Fibroblast of upper back skin (primary cell): ENCODE measurements at places on chromosomes 12 and 14.

- no peak for DNase-seq
These were observed 6.2 kb upstream of the BIN2 start for GRCh38 chr12:51330186-51330585.

DNA sequence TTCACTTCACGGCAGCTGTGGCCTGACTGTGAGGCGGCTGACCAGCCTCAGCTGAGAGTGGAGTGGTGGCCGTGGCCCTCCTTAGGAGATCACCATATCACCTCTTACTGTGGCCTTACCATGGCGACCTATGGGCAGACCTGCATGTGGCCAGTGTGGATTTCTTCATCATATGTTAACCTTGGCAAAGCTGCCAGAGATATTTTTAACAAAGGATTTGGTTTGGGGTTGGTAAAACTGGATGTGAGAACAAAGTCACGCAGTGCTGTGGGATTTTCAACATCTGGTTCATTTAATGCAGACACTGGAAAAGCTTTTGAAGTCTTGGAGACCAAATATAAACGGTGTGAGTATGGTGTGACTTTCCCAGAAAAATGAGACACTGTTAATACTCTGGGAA lies 46.9 kb downstream of the KLRG1 start:
- DNase-seq: no peak

GRCh38 chr14:101230851-101231550 lies 327.5 kb upstream of the RTL1 start:
- DNase-seq: no peak

- no peak for DNase-seq
These were observed 11.1 kb upstream of the CLEC2A start for GRCh38 chr12:9943240-9943639.

GRCh38 chr14:66746316-66747006 lies 238.5 kb downstream of the GPHN start:
- peak; percentile 44 for DNase-seq

DNA sequence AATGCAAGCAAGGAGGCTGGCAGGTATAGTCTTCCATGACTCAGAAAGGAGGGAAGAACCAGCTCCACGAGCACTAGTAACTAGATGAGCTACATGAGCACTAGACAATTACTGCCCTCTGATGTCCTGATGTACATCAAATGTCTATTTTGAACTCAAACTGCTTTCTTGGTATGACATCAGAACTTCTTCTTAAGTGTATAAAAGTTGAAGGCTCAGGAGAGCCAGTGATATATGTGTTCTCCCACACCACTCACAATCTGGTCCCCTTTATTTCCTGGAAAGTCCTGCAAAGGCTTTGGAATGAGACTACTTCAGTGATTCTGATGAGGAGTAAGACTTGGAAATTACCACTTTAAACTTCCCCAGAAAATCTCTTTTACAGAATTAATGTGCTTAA lies 18.5 kb upstream of the DHRS7 start:
- peak; percentile 34 for DNase-seq

DNA sequence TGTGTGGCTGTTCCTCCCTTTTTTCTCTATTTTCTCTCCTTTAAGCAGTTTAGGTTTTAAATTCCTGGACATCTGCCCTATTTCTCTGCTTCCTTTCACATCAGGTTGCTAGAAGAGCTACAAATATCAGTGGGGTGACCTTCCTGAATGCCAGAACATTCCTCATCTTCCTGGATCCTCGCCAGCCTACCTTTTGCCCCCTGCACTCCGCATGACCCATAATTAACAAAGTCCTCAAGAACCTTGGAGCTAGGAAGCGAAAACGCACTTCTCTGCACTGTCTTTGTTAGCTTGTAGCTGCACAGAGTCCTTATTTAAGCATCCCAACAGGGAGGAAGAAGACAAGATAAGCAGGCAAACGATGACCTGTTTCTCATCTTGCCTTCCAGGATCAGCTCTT lies 30.5 kb downstream of the VDR start:
- no peak for DNase-seq

- DNase-seq: peak; percentile 17
These were observed 451.3 kb upstream of the USP15 start for GRCh38 chr12:61808856-61809255.

DNA sequence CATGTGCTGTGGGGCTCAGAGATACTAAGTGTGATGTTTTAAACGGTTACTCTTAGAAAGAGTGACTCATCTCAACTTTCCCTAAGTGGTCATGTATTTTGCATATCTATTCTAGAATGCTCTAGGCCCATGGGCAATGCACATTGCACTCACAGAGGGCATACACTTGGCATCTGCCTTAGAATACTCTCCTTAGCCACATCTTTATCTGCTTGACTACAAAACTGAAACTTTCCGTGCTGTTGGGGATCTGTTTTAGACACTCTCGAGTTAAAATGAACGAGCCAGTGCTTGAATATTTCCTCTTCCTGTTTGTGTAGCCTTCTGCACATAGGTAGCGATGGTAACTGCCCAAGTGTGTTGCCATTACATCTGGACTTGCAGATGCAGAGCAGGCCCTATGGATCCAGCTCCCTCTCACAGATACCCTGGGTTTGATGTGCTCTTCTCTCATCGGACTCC lies 180.5 kb downstream of the CAND1 start:
- no peak for DNase-seq

GRCh38 chr14:44712024-44712815 lies 205.1 kb upstream of the FSCB start:
- no peak for DNase-seq

DNA sequence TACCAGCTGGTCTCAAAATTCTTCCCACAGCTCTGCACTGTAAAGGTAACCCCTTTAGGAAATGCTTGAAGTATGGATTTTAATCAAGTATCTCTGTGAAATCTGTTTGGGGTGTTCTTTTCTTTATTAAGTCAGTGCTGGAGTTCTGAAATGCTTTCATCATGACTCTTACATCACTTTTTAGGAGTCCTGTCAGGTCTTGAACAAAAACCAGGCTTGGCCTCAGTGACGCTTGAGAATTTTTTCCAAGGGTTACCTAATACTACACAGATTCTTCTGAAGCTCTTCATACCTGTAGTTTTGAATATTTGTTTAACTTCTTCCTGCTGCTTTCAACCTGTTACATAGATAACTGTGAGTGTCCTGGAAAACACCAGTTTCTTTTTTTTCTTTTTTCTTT lies 47.0 kb upstream of the KCNH3 start:
- DNase-seq: no peak

- DNase-seq: no peak
These were observed 27.7 kb upstream of the ZFP36L1 start for GRCh38 chr14:68820536-68820935.

DNA sequence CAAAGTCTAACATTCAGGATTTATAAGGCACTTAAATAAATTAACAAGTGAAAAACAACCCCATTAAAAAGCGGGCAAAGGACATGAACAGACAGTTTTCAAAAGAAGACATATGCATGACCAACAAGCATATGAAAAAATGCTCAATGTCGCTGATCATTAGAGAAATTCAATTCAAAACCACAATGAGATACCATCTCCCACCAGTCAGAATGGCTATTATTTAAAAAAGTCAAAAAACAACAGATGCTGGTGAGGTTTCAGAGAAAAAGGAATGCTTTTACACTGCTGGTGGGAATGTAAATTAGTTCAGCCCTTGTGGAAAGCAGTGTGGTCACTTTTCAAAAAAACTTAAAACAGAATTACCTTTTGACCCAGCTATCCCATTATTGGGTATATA lies 60.7 kb upstream of the BDKRB2 start:
- DNase-seq: peak; percentile 57

DNA sequence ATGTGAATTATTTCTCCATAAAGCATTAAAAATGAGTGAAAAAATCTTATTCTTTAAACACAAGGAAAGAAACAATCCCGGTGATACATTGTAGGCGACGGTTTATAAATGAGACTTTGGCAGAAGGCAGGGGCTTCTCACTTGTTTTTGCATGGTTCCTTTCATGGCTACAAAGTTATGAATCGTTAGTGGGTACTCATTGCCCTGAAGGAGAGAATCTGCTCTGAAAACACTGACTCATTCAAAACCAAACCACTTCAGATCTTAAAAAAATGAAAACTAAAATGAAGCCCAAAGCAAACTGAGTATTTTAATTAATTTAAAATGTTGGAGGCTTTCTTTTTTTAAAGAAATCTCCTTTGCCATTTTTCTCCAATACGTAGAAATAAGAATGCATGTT lies 41.4 kb upstream of the AMIGO2 start:
- DNase-seq: no peak

GRCh38 chr12:66403746-66404145 lies 101.5 kb downstream of the HELB start:
- DNase-seq: no peak

GRCh38 chr14:98769326-98769725 lies 502.7 kb downstream of the BCL11B start:
- no peak for DNase-seq

GRCh38 chr12:11678781-11679180 lies 29.3 kb downstream of the ETV6 start:
- DNase-seq: no peak

DNA sequence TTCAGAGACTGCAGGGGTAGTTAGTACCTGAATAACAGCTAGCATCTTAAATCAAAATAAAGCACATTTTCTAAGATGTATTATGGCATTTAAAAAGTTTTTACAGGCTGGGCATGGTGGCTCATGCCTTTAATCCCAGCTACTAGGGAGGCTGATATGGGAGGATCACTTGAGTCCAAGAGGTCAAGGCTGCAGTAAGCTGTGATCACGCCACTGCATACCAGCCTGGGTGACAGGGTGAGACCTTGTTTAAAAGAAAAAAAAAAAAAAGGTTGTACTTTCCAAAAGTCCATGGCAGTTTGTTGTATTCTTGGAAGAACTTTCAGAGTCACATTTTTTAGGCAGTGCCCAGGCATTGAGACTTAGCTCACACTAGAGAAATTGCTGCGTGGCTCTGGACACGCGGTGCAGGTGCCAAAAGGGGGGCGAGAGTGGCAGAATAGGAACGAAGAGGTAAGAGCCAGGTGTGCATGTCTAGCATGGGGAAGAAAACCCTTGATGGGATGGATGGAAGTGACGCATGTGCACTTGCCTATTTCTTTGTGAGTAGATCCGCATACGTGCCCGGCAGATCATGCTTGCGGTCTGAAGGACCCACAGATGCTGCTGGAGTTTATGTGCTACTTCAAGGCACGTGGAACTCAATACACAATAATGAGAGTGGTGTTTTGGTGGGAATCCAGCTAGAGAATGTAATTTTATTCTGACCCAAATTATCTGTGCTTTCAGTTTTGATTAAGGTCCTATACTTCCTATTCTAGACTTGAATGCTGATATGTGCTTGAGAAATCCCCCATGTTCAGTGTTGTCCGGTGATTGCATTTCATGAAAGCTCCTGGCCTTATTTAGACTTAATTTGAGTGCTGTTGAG lies 11.9 kb downstream of the ANKRD13A start:
- no peak for DNase-seq

- no peak for DNase-seq
These were observed 53.1 kb downstream of the RNF34 start for GRCh38 chr12:121452985-121453360.

- DNase-seq: no peak
These were observed 333.5 kb downstream of the NAV3 start for GRCh38 chr12:78164154-78164553.

GRCh38 chr14:101196795-101197590 lies 293.5 kb upstream of the RTL1 start:
- DNase-seq: peak; percentile 2

- DNase-seq: no peak
These were observed 147.0 kb downstream of the PTPRO start for GRCh38 chr12:15469356-15469755.

DNA sequence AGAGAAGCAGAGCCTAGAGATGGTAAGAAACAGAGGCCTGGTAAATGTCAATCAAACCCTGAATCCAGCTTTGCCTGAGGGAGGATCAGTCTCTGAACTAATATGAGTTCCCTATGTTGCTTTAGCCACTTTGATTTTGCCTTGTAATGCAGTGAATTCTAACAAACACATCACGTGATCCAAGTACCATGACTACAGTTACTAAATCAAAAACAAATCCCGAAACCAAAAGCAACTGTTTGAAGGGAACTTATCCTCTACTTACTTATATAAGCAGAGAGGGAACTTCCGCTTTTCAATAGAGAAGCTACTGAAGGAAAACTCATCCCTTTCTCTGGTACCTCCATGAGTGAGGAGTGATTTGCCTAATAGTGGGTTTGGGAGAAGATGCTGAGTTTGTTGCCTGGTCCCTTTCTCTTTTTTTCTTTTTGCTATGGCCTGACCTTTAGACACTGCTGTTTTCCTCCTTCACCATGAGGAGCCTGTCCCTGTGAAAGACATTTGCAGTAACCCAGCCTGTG lies 7.7 kb upstream of the PPTC7 start:
- DNase-seq: peak; percentile 5

DNA sequence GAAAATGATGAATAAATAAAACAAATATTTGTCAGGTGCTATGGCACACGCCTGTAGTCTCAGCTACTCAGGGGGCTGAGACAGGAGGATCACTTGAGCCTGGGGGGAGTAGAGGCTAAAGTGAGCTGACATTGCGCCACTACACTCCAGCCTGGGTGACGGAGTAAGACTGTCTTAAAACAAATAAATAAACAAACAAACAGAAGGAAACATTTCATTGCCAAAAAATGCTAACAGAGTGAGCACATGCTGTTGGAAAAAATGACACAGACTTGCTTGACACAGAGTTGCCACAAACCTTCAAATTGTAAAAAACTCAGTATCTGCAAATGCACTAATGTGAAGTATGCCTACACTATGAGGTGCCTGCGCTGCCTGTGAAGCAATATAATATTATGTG lies 50.8 kb upstream of the AP4S1 start:
- DNase-seq: no peak

DNA sequence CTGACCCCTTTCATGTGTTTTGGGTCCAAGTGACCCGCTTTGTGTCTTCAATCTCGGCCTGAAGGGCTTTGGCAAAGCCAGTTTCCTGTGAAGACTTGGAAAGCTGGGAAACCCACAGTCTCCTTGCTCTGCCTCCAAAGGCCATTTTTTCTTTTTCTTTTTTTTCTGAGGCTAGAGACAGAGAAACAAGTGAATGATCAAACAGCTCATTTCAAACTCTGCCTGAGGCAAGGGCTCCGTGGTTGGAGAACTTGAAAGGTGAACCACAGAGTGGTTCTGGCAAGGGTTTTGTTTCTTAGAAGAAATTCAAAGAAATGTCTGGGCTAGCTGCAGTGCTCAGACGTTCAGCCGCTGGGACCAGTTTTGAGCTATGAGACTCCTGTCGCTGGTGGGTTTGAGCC lies 62.7 kb downstream of the ERH start:
- DNase-seq: peak; percentile 4

- no peak for DNase-seq
These were observed 192.4 kb downstream of the TSPAN9 start for GRCh38 chr12:3269594-3269993.

- DNase-seq: no peak
These were observed 21.0 kb upstream of the RIC8B start for GRCh38 chr12:106753526-106753925.

- DNase-seq: no peak
These were observed 176.7 kb upstream of the NOS1 start for GRCh38 chr12:117538032-117538690.

GRCh38 chr12:104565606-104566243 lies 109.0 kb downstream of the CHST11 start:
- peak; percentile 28 for DNase-seq
